ENCODE measurements at places on chromosomes 1 and 21.

- DNase-seq = no peak
Observed at GRCh38 chr1:6245869-6246496, 2.0 kb downstream of the HES3 start.

- peak; percentile 84 for DNase-seq
Observed at GRCh38 chr1:40404670-40405462, 31.3 kb downstream of the SMAP2 start.

DNA sequence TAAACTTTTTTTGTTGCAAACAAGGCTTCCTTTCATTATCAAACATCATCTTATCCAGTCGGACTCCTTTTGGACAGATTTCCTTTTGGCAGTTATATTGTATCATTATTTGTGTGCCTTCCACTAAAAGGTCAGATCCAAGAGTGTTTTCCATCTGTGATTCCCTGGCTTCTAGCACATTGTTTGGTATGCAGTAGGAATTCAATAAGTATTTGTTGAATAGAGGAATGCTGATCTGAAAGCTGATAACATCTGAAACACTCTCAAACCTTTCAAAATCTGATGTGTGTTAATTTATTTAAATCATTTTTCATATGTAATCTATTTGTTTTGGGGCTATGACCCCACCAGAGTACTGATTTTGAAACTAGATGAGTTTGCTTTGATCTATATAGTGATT is 39.0 kb downstream of the NDC1 start:
- DNase-seq = no peak

GRCh38 chr1:18302788-18303413 is 177.8 kb upstream of the KLHDC7A start:
- DNase-seq = no peak

GRCh38 chr1:171742577-171742922 is 685 bp upstream of the VAMP4 start:
- DNase-seq = peak; percentile 40

DNA sequence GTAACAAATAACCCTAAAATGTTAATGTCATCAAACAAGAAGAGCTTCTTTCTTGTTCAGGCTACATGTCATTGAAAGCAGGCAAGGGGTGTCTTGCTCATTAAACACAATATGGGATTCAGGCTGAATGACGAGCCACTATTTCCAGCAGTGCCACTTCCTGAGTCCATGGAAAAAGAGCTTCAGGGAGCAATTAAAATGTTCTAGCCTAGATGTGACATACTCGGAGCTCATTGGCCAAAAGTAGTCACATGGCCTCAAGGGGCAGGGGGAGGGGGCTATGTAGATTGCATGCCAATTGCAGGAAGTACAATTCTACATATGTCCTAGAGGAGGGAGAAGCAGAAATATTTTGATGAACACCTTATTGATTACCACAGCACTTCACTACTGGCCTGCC is 685.3 kb upstream of the ADGRL2 start:
- DNase-seq = no peak

DNA sequence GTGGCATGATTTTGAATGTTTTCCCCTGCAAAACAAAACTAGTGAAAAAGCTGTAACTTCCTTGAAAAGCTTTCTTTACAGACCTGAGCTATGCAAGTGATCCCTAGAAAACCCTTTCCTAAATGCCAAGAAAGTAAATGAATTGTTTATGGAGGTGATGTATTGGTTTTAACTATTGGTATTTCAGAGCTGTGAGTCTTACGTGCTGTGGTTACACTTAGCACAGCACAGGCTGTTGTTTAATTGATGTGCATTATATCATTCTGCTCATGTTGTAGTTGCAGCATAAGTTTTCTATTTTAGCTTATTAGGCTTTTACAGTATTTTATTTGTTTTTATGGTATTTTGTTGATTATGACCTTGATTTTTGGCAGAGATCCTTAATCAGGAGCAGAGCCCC is 74.1 kb upstream of the DYNLT5 start:
- DNase-seq = no peak

DNA sequence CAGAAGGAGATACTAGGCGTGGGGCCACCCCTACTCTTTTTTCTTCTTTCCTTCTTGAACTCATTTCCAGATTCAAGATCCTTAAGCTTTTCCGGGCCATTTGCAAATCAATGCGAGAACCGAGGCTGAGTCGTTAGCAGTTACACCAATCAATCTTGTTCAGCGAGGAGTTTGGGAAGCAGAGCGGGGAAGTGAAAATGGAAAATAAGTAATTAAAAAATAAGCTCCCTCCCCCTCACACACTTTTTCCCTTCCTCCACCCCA is 1.7 kb upstream of the NEGR1 start:
- DNase-seq = no peak

DNA sequence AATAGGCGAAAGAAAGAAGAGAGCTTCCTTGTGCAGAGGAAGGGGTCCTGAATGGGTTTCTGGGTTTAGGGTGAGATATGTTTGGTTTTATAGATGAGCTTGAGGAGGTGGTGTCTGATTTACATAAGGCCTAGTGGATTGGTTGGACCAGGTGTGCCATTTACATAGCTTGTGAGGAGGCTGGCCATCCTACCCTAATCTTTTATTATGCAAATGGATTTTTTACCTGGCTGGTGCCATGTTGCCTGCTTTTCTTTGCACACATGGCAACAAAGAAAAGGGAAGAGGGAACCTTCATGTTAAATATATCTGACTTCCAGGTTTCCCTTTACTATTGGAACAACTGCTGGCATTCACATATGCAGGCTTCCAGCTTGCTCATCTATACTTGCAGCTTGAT is 585.3 kb downstream of the PTPRU start:
- DNase-seq = no peak

- DNase-seq = peak; percentile 72
Observed at GRCh38 chr1:36207339-36207738, 16.9 kb upstream of the THRAP3 start.

DNA sequence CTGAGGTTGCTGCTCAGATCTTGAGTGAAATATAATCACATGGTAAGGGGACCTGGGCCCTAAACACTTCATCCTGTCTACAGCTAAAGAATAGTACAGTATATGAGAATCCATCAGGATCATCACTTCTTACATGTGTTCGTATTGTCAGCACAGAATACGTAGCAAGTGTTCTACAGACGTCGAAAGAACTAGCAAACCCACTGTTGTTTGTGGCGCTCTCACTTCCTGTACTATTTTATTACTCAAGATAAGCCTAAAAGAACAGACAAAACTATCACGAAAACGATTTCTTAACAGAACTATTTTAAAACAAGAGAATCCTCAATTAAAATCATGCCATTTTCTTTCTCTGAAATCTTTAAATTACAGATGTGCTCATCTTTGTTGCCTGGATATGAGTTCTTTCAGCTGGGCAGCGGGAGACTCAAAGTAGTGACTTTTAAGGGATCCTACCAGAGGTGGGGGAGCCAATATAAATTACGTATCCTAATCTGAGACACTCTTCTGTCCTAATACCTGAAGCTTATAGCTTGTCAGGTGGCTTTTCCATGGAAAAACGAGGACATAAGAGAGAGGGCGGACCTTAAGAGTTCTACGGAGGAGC is 724 bp downstream of the ST7L start:
- peak; percentile 69 for DNase-seq

- no peak for DNase-seq
Observed at GRCh38 chr1:168100315-168101002, 36.3 kb downstream of the GPR161 start.

- DNase-seq = no peak
Observed at GRCh38 chr1:230647321-230647720, 5.0 kb downstream of the COG2 start.

GRCh38 chr1:71428029-71428428 is 347.2 kb upstream of the ZRANB2 start:
- DNase-seq = no peak

DNA sequence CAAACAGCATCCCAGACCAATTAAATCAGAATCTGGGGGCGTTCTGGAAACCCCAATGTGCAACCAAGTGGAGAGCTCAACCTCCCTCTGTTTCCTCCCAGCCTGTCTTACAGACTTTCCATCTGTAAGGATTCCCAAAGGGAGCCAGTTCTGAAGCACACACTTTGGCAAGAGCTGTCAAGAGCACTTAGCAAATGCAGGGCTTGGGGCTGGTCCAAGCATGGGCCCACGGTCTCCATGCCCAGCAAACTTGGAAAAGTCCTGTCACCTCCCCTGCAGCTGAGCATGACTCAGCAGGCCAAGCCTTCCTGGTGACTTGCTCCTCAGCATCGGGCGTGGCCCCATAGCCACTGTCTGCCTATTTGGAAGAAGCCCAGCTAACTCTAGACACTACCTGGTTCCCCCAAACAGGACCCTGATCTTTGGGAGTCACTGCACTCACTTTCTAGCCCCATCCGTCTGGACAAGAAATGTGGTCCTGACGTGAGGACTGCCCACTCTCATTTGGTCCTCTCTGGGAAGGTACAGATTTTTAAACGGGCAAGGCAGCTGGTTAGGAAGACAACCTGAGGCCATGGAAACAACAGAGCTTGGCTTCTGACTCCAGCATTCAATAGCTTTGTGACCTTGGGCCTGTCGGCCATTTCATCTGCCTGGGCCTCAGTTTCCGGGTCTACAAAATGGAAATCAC is 16.9 kb downstream of the SLC2A1 start:
- peak; percentile 49 for DNase-seq

DNA sequence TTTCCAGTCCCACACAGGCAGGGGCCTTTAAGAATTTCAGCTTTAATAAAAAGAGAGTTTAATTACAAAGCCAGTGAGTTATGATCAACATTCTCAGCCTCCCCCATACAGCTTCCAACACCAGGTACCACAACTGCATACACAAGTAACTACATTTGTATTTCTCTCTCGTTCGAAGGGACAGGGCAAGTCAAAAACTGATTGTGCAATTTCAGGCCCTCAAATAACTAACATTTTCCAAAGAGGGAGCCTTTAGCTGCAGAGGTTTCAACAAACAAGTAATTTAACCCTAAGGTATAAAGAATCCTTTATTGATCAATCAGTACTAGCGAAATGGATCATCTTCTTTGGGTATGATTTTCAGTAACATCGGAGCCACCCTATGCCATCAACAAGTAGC is 142.4 kb downstream of the ZNF281 start:
- DNase-seq = no peak

Measured in choroid plexus epithelial cell (primary cell).